ENCODE measurements at places on chromosomes 1 and 21. TPM values are rescaled to one million over a fixed set of nuclear protein-coding genes. Genes with fewer than 3 reads are reported as not detected.

MPL gene
- not detected for total RNA-seq

- no peak for DNase-seq
These were observed 22.8 kb downstream of the S100A6 start for GRCh38 chr1:153513023-153513422.

GRCh38 chr1:6001992-6002576, 9.9 kb upstream of the NPHP4 start:
- no peak for DNase-seq

DNA sequence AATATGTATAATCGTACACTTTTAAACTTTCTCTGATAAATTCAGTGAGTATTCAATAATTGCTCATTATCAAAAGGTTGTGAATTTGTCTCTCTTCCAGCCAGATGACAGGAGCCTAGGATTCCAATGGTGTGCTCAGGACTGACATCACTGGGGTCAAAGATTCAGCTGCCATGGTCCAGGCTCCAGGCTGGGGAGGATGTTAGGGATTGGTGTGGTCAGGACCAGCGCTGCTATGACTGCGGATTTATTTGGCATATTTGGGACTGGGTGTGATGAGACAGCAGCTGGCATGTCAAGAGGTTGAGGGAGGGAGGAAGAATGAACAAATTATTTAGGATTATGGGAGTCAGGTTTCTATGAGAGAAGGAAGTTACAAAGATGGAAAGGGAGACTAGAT, 48.2 kb upstream of the ABCA4 start:
- DNase-seq = no peak

DNA sequence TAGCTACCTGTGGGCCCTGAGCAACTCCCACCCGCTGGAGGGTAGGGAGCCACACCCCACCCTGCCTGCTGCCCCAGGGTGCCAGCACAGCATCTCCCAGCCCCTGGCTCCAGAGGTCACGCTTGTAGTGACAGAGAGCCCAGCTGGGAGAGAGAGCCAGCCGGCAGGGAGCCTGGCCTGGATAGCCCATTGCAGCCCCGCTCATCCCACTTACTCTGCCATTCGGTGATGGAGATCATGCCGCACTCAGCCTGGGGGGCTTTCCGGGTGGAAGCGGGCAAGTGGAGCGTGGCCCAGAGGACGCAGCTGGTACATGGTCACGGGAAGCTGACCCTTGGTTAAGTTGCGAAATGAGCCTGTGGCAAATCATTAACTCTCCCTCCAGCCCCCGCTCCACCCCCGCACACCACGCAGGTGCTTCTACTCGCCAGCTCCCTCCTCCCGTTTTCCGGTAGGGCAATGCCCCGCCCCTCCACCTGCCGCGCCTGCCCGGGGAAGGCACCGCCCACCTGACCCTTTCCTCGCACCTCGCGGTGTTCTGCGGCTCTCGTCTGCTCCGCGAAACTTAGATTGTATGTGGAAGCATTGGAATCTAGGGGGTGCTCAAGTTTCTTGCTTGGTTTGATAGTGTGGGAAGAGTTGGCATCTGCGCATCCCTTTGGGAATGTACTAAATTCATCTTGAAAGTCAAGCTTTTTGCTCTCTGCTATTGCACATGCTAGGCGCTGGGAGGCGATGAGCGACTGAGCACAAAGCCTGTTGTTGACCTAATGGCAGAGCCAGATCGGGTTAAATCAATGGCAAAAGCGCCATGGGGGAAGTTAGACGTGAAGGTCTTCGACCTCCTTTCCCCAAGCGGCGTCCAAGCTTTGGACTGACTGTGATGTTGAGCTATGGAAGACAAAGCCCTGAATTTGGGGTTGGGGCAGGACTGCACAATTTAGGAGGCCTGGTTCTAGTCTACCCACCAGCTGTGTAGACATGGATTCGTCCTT, at the start of gene GOLT1A:
Gene GOLT1A (minus strand): TSS at position 321 of the 995 bp plus-strand sequence. CDS start 82 bp downstream, at position 239.
- DNase-seq = peak; percentile 40

GRCh38 chr1:117188816-117189437, 21.8 kb downstream of the VTCN1 start:
- no peak for DNase-seq

Data from activated T-cell treated with anti-CD3 and anti-CD28 coated beads, Interleukin-2, amount 50 U/mL, for 4 hours (primary cell).